A375 (cell line): ENCODE measurements at places on chromosomes 6 and 20. TPM values are rescaled to one million over a fixed set of nuclear protein-coding genes. Genes with fewer than 3 reads are reported as not detected.

The BPIFA1 gene
- total RNA-seq: not detected in 2 replicates

The KCNB1 gene
- total RNA-seq: not detected in 2 replicates

The HLA-DPB1 gene
- 96.3 and 110 TPM in 2 replicates for total RNA-seq

The TEAD3 gene
- total RNA-seq: 4.2 and 6.3 TPM in 2 replicates

The NKX2-2 gene
- total RNA-seq: 0.41 and 1.8 TPM in 2 replicates

The NOTCH4 gene
- total RNA-seq: 4.6 and 4.7 TPM in 2 replicates
